ENCODE measurements at places on chromosomes 11 and 22. TPM values are rescaled to one million over a fixed set of nuclear protein-coding genes. Genes with fewer than 3 reads are reported as not detected.

Gene RAB39A
- not detected for polyA plus RNA-seq

Gene ATM
- 59.0 TPM for polyA plus RNA-seq

Gene SMTNL1
- polyA plus RNA-seq = not detected

Gene PLA2G3
- not detected for polyA plus RNA-seq

Gene NUMA1
- 4.0 TPM for polyA plus RNA-seq

Gene C22orf31
- not detected for polyA plus RNA-seq

Gene RAB38
- 0.46 TPM for polyA plus RNA-seq

Gene TST
- 1.4 TPM for polyA plus RNA-seq

Gene PYGM
- 0.38 TPM for polyA plus RNA-seq

Gene E2F8
- polyA plus RNA-seq = not detected

Gene GAB4
- not detected for polyA plus RNA-seq

Gene FKBP2
- polyA plus RNA-seq = 107 TPM

Gene PGA3
- not detected for polyA plus RNA-seq

Gene WT1
- not detected for polyA plus RNA-seq

Gene ARVCF
- 0.28 TPM for polyA plus RNA-seq

DNA sequence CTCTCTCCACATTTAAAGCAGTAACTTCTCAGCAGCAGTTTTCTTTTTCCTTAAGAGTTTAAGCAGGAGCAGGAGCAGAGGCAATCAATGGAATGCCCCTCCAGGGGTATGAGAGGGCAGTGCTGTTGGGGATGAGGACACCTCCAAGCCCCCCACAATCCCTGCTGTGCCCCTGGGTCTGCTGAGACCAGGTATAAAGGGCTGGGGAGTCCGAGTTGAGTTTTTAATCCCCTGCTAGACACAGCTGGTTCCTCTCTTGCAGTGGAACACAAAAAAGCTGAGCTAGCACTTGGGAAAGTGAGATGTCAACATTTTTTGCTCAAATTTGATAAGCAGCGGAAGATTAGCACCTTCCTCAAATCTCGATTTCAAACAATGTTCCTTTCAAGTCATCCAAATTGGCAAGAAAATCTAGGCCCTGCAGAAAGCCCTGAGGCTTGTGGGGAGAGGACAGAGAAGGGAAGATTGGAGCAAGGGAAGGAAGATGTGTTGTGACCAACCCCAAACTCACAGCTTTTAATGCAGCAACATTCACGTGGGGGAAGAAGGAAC lies 581.9 kb downstream of the SOX6 start:
- no peaks in the 10 kb centered on the region for H3K27me3 ChIP-seq
- H3K4me1 ChIP-seq = no peaks in the 10 kb centered on the region
- H3K36me3 ChIP-seq = no peaks in the 10 kb centered on the region
- no peak for DNase-seq
- no peak overlapping the region for H3K27ac ChIP-seq

DNA sequence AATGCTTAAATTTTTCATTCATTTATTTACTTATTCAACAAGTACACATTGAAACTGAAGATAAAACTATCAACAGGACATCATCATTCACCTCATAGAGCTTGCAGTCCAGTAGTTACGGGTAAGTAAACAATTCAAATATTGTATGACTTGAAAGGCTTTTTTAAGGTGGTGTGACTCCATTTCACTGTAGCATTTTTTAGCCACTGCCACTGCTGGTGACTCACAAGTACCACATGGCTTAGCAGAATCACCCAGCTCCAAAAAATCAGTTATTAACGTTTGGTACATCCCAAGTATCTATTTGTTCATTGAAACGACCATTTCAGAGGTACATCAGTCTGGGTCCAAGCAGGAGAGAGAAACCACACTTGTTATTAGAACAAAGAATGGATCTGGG lies 427.9 kb upstream of the DDI1 start:
- H3K36me3 ChIP-seq = no peaks in the 10 kb centered on the region
- H3K27ac ChIP-seq = no peak overlapping the region
- no peaks in the 10 kb centered on the region for H3K4me1 ChIP-seq
- no peak for DNase-seq
- H3K27me3 ChIP-seq = no peaks in the 10 kb centered on the region

- DNase-seq = no peak
- H3K27me3 ChIP-seq = no peaks in the 10 kb centered on the region
- no peaks in the 10 kb centered on the region for H3K36me3 ChIP-seq
- no peak overlapping the region for H3K4me3 ChIP-seq
- H3K4me1 ChIP-seq = no peaks in the 10 kb centered on the region
Measured at GRCh38 chr22:29484642-29485041, 4.6 kb downstream of the NEFH start.

GRCh38 chr11:109972181-109972715 lies 120.9 kb upstream of the ZC3H12C start:
- no peak overlapping the region for H3K4me3 ChIP-seq
- H3K36me3 ChIP-seq = no peaks in the 10 kb centered on the region
- DNase-seq = no peak
- H3K27ac ChIP-seq = no peak overlapping the region

GRCh38 chr11:118921929-118922744 lies 3.6 kb downstream of the BCL9L start:
- peak; percentile 44 for DNase-seq
- no peaks in the 10 kb centered on the region for H3K27me3 ChIP-seq

GRCh38 chr11:76742902-76743301 lies 40.3 kb upstream of the TSKU start:
- no peaks in the 10 kb centered on the region for H3K4me1 ChIP-seq
- DNase-seq = no peak
- no peak overlapping the region for H3K4me3 ChIP-seq
- no peaks in the 10 kb centered on the region for H3K36me3 ChIP-seq
- H3K27ac ChIP-seq = no peak overlapping the region
- no peaks in the 10 kb centered on the region for H3K27me3 ChIP-seq

GRCh38 chr11:64027651-64028397 lies 7.9 kb upstream of the FLRT1 start:
- H3K36me3 ChIP-seq = no peaks in the 10 kb centered on the region
- H3K4me3 ChIP-seq = no peak overlapping the region
- no peaks in the 10 kb centered on the region for H3K27me3 ChIP-seq
- H3K27ac ChIP-seq = no peak overlapping the region
- no peaks in the 10 kb centered on the region for H3K4me1 ChIP-seq

GRCh38 chr11:4551346-4551979 lies 6.5 kb downstream of the OR52M1 start:
- peaks cover 3% of the 10 kb centered on the region for H3K27me3 ChIP-seq
- no peaks in the 10 kb centered on the region for H3K4me1 ChIP-seq
- no peak for DNase-seq
- H3K4me3 ChIP-seq = no peak overlapping the region
- no peak overlapping the region for H3K27ac ChIP-seq

- no peak overlapping the region for H3K27ac ChIP-seq
- no peak overlapping the region for H3K4me3 ChIP-seq
- no peaks in the 10 kb centered on the region for H3K27me3 ChIP-seq
Measured at GRCh38 chr11:42957831-42958230, 354.0 kb upstream of the API5 start.

DNA sequence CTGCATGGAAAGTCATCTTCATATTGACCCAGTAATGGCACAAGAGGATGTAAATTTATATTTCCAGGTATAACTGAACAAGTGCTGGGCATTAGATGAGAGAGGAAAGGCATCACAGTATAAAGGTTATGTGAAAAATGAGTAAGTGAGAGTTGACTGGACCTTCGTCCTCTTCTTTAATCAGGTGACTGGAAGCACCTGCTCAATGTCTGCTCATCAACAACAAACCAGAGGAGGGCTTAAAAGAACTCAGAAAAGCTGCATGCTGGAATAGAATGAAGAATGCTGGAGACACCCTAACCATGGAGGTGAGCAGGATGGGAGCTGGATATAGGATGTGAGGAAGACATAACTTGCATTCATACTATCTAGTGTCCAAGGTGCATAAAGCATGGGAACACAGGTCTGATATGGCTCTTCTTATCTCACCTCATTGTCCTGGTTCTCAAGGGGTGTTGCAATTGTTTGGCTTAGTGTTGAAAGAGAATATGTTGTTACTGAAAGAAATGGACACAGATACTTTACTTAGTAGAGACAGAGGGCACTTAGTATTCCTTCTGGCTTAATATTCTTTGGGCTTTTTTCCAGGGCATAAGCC lies 7.3 kb upstream of the SLC22A9 start:
- H3K27ac ChIP-seq = no peak overlapping the region
- no peaks in the 10 kb centered on the region for H3K27me3 ChIP-seq
- no peaks in the 10 kb centered on the region for H3K36me3 ChIP-seq
- DNase-seq = no peak
- H3K4me3 ChIP-seq = no peak overlapping the region

GRCh38 chr11:43922295-43922648 lies 20.2 kb upstream of the C11orf96 start:
- DNase-seq = no peak
- H3K36me3 ChIP-seq = peaks cover 29% of the 10 kb centered on the region
- H3K27me3 ChIP-seq = no peaks in the 10 kb centered on the region
- no peaks in the 10 kb centered on the region for H3K4me1 ChIP-seq
- no peak overlapping the region for H3K27ac ChIP-seq

- no peak overlapping the region for H3K27ac ChIP-seq
- DNase-seq = no peak
- no peak overlapping the region for H3K4me3 ChIP-seq
- no peaks in the 10 kb centered on the region for H3K36me3 ChIP-seq
- H3K4me1 ChIP-seq = peaks cover 14% of the 10 kb centered on the region
- H3K27me3 ChIP-seq = peaks cover 28% of the 10 kb centered on the region
Measured at GRCh38 chr22:45007391-45008185, 2.2 kb downstream of the PHF21B start.

- peak overlapping the region; percentile 17 for H3K4me3 ChIP-seq
- peak overlapping the region; percentile 53 for H3K27ac ChIP-seq
- H3K27me3 ChIP-seq = no peaks in the 10 kb centered on the region
- H3K4me1 ChIP-seq = peaks cover 100% of the 10 kb centered on the region
- peak; percentile 30 for DNase-seq
Measured at GRCh38 chr11:118002010-118002540, 15.9 kb downstream of the IL10RA start.

DNA sequence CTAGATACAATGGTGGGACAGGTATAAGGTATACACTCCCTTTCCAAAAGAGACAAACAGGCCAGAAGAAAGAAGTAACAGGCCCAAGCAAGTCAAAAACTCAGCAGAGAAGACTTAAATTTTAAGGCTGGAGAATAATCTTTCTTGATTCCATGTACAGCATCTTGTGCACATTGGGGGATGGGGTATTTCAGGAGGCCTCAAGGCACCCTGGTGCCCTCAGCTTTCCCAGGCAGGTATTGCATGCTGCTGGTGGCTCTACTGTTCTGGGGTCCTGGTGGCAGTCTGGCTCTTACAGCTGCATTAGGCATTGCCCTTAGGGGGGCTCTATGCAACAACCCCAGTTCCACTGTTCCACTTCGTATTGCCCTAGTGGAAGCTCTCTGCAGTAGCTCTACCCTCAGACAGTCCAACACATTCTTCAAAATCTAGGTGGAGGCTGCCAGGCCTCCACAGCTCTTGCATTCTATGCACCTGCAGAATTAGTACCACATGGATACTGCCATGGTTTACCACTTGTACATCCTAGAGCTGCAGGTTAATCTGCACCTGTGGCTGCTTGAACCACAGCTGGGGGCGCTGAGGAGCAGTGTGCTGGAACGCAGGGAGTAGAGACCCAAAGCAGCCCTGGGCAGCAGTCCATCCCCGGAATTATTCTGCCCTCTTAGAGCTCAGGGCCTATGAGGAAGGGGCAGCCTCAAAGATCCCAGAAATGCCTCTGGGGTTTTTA lies 4.2 kb upstream of the CTSC start:
- H3K4me3 ChIP-seq = no peak overlapping the region
- H3K27me3 ChIP-seq = no peaks in the 10 kb centered on the region
- DNase-seq = no peak
- H3K36me3 ChIP-seq = no peaks in the 10 kb centered on the region
- no peak overlapping the region for H3K27ac ChIP-seq

DNA sequence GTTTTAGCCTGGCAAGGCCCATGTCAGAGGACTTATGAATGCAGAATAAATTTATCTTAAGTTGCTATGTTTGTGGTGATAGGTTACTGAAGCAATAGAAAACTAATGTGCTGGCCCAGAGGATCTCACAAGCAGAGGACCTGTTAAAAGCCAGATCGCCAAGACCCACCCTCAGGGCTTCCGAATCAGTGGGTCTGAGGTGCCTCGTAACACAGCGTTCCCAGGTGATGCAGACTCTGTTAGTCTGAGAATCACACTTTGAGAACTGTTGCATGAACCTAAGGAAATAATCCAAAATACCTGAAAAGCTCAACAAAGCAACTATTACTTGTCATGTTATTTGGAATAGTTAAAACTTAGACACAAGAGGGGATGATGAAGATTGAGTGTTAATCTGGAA lies 6.7 kb upstream of the SCARF2 start:
- no peaks in the 10 kb centered on the region for H3K27me3 ChIP-seq
- H3K4me3 ChIP-seq = no peak overlapping the region
- H3K4me1 ChIP-seq = no peaks in the 10 kb centered on the region
- no peak overlapping the region for H3K27ac ChIP-seq

GRCh38 chr22:27876684-27877083 lies 42.4 kb downstream of the PITPNB start:
- H3K27me3 ChIP-seq = no peaks in the 10 kb centered on the region
- H3K4me3 ChIP-seq = no peak overlapping the region
- peaks cover 22% of the 10 kb centered on the region for H3K4me1 ChIP-seq
- H3K27ac ChIP-seq = no peak overlapping the region

- H3K27ac ChIP-seq = no peak overlapping the region
- no peak overlapping the region for H3K4me3 ChIP-seq
Measured at GRCh38 chr22:46801826-46802607, 39.6 kb downstream of the TBC1D22A start.

GRCh38 chr22:40121461-40121860 lies 56.3 kb upstream of the TNRC6B start:
- no peaks in the 10 kb centered on the region for H3K27me3 ChIP-seq
- peaks cover 7% of the 10 kb centered on the region for H3K36me3 ChIP-seq
- no peak overlapping the region for H3K27ac ChIP-seq
- no peak for DNase-seq

DNA sequence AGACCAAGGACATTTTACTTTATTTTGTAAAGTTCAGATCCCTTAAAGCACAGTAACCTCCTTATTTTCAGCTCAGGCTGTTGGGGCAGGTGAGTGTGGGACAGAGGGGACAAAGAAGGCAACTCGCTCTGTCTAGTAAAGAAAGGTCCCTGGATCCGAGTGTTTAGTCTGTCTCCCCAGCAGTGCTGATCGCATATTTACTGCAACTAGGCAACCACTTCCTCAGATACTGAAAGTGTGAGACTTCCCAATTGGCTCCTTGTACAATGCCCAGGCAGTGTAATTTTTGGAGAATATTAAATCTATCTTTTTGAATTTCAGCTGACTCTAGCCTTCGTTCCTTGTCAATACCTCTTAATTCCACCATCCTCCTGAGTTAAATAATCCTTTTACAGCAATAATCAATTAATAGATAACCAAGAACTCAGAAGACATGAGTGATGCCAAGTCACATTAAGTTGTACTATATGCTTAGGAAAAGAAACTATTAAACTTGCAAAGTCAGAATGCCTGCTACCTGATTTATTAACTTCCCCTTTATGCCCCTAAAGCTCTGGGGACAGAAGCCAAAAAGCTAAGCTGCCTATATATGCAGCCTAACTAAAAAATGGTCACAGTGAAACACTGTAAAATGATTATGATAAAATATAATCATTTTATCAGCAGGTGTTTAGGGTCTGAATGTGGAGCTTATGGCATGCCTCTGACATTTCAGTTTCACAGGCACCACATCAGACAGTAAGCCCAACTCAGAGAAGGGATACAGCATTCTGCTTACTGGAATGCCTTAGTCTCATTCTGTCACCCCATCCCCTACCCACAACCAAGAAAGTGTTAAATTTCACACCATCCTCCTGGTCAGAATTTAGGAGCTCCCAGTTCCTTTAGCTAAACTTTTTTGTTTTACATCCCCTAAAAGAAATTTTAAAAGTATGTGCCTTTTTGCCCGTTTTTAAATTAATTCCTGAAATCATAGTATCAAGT lies 138.7 kb downstream of the TRIM44 start:
- no peaks in the 10 kb centered on the region for H3K27me3 ChIP-seq
- no peak overlapping the region for H3K27ac ChIP-seq
- H3K36me3 ChIP-seq = no peaks in the 10 kb centered on the region
- no peak overlapping the region for H3K4me3 ChIP-seq
- no peak for DNase-seq
